ENCODE measurements at places on chromosomes 1 and 21.

- DNase-seq, result no peak
Observed at GRCh38 chr21:32132881-32133280, 146.0 kb downstream of the MIS18A start.

DNA sequence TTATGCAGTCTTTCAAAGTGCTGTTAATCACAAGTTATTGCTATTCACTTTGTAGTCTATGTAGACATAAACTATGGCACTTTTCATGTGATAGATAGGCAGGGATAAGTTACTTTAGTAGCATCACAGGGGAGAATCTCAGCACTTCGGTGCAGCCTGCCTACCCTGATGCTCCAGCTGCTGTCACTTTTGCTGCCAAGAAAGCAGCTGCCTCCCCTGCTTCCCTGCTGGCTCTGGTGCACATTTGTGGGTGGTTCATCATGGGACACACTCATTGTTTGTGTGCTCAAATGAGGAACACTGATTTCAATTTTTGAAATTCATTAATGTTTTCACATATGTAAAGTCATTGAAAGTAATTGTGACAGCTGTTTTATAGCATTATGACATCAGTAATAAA, 272.6 kb downstream of the S1PR1 start:
- DNase-seq, result no peak

GRCh38 chr1:30409476-30410152, 313.8 kb downstream of the MATN1 start:
- no peak for DNase-seq

GRCh38 chr1:176989023-176989422, 175.5 kb downstream of the ASTN1 start:
- DNase-seq, result no peak

GRCh38 chr21:26752849-26753248, 92.4 kb downstream of the ADAMTS1 start:
- DNase-seq, result no peak

DNA sequence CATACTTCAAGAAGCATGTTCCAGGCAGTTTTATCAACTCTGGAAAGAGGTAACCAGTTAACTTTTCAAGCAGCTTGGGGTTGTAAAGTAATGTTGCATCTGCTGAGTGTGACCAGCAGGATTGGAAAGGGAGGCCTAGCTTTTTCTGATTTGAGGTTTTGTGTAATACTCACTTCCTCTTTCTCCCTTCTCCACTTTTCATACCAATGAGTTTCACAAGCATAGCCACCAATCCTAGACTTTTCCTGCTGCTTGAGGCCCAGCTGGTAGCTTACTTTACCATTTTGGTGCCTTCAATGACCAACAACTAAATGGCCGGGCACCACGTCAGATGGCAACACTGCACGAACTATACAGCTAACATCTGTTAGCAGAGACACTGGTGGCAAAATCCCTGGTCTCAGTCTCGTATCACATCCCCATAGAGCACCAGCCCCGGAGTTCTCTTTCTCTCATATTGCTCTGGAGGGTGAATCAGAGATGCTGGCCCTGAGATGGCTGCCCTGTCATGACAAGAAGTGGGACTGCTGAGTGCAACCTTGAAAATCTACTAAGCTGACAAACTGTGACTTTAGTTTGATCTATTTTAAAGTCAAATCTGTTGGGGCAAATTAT, 14.8 kb upstream of the GPR88 start:
- DNase-seq, result no peak

DNA sequence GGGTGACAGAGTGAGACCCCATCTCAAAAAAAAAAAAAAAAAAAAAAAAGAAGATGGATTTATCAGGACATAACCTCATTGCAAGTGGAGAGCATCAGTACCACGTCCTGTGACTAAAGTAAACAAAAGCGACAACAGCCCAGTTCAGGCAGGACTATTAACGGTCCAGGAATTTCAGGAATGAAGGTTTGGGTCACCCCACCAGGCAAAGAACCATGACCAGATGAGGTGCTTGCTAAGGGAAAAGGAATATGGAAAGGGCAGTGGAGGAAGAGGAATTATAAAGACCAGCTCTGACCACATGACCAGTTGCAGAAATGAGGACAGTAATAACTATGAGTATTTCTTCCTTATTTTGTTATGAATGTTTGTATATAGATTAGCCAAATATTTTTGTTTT, 35.4 kb upstream of the EIF4G3 start:
- no peak for DNase-seq

- DNase-seq, result no peak
Observed at GRCh38 chr1:234397732-234398131, 24.5 kb downstream of the COA6 start.

DNA sequence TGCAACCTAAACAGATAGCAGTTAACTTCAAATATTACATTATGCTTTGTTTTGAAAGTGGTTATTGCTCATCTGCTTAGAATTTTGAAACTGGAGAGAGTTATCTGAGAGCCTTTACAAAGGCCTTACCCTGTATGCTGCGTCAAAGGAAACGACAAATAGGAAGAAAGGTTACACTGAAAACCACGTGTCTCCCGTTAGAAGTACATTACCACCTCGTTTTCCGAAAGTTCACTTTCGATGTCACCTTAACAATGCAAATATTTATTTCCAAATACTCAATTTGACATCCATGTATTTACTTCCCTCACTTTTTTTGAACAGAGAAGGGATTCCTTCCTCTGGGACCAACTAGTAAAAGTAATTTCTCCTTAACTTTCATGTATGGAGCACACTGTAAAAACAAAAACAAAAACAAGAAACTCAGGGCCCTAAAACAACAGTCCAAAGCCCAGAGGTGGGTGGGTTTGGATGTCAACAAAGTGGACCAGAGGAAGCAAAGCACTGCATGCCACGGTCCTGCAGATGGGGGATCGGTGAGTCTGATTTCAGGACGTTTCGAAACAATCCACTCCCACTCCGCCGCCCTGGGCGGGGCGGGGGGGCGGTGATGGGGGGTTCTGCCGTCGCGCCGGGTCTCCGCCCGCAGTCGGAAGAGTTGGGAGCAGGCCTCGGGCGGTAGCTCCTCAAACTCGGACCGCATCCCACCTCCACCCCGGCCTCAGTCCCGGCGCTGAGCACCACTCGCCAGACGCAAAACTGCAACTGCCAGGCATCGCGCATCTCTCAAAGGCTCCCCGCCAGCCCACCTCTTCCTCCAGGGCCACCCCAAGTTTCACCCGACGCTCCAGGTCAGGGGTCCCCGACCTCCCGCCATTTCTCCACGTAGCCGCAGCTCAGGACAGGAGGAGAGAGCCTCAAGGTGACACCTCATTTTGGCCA, 841 bp downstream of the ADSS2 start:
- peak; percentile 23 for DNase-seq

GRCh38 chr1:64875606-64876005, 90.7 kb downstream of the JAK1 start:
- DNase-seq, result no peak

GRCh38 chr1:26686795-26687194, 9.0 kb upstream of the ARID1A start:
- no peak for DNase-seq

DNA sequence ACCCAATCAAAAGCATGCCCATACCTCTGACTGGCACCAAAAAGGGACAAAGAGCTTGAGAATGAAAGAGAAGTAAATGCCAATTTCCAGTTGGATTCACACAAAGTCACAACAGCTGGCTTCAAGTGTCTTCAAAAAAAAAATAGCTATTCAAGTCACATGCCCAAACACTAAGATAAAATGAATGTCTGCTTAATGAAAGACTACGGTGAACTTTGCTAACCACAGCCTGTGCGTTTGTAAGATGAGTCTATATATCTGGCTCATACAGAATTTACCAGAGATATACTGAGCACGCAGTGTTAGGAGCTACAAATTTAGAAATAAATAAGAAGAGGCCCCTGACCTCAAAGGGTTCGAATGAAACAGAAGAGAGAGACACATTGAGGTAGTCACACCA, 73.2 kb downstream of the DAB1 start:
- DNase-seq, result no peak

GRCh38 chr1:24591781-24592180, 35.9 kb downstream of the NCMAP start:
- no peak for DNase-seq

- no peak for DNase-seq
Observed at GRCh38 chr1:21539933-21540332, 30.7 kb downstream of the ALPL start.

- no peak for DNase-seq
Observed at GRCh38 chr21:41764558-41765419, 2.1 kb downstream of the RIPK4 start.

DNA sequence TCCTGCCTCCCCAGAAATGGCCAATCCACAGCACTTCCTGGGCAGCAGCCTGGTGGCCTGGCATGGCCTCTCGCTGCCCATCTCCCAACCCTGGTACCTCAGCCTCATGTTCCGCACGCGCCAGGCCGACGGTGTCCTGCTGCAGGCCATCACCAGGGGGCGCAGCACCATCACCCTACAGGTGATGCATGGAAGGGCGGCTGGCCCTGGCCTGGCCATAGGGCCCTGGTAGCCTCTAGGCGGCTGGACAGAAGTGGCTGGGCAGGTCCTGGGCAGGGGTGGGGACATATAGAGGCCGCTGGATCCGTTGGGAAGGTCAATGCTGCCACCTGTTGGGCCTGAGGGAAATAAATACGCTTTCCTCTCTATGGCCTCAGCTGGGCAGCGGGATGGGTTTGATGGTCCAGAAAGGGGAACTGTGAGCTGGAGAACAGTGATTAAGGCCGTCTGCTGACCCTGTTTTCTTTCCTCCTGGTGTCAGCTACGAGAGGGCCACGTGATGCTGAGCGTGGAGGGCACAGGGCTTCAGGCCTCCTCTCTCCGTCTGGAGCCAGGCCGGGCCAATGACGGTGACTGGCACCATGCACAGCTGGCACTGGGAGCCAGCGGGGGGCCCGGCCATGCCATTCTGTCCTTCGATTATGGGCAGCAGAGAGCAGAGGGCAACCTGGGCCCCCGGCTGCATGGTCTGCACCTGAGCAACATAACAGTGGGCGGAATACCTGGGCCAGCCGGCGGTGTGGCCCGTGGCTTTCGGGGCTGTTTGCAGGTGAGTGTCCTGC, 14.4 kb downstream of the CELSR2 start:
- peak; percentile 54 for DNase-seq

- DNase-seq, result no peak
Observed at GRCh38 chr1:118104951-118105350, 80.1 kb downstream of the SPAG17 start.

GRCh38 chr21:14864211-14865021, 200.4 kb downstream of the NRIP1 start:
- DNase-seq, result no peak

- no peak for DNase-seq
Observed at GRCh38 chr1:45097944-45098343, 85.9 kb downstream of the UROD start.

DNA sequence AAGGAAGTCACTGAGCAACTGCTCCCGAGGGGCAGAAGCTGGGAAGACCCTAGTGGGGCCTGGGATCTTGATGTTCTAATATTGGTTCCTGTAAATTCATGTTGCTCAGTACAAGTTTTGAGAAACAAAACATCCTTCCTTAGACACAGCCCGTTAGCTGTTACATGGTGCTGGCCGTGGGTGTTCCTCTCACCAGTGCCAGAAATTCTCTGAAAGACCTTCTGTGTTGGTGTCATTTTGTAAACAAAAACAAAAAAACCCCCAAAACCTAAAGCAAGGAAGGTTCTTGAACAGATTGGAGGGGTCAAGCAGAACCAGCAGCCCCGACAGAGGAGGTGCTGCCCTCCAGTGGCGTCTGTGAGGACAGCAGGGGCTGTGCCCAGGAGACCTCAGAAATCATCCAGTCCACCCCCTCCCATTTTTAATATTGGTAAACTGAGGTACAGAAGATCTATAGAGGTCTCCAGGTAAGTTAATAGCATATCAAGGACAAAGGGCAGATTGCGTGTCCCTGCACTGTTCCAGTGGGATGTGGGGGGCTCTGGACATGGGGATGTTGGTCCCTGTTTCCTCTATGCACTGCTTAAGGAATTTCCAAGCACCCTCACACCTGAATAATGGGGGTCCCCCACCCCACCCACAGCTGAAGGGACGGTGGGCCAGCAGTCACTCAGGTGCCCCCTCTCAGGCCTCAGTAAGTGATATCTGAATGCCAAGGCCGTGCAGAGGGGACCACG, 38.2 kb downstream of the SLC2A7 start:
- peak; percentile 35 for DNase-seq

- no peak for DNase-seq
Observed at GRCh38 chr1:37861151-37861550, 1.8 kb upstream of the MTF1 start.

- DNase-seq, result no peak
Observed at GRCh38 chr1:11144570-11145256, 44.4 kb upstream of the ANGPTL7 start.

- DNase-seq, result no peak
Observed at GRCh38 chr1:101178688-101179491, 57.9 kb upstream of the S1PR1 start.

DNA sequence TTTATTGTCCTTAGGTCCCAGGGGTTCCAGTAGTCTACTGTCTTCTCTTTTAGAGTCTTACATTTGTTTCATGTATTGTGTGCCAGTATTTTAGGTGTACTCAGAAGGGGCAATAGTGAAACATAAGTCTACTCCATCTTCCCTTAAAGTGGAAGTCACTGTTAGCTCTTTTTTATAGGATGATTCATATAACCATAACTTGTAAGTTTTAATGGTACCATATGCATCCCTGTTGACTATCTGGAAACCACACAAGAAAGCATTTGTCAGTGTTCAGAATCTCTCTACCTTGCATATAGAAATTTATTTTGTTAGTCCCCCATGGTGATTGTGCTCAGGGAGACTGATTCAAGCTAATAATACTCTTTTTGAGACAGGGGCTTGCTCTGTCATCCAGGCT, 149.9 kb downstream of the HS2ST1 start:
- no peak for DNase-seq

GRCh38 chr1:31218705-31219104, 21.0 kb downstream of the NKAIN1 start:
- DNase-seq, result no peak

- DNase-seq, result no peak
Observed at GRCh38 chr1:201774224-201774982, 54.6 kb upstream of the IPO9 start.

DNA sequence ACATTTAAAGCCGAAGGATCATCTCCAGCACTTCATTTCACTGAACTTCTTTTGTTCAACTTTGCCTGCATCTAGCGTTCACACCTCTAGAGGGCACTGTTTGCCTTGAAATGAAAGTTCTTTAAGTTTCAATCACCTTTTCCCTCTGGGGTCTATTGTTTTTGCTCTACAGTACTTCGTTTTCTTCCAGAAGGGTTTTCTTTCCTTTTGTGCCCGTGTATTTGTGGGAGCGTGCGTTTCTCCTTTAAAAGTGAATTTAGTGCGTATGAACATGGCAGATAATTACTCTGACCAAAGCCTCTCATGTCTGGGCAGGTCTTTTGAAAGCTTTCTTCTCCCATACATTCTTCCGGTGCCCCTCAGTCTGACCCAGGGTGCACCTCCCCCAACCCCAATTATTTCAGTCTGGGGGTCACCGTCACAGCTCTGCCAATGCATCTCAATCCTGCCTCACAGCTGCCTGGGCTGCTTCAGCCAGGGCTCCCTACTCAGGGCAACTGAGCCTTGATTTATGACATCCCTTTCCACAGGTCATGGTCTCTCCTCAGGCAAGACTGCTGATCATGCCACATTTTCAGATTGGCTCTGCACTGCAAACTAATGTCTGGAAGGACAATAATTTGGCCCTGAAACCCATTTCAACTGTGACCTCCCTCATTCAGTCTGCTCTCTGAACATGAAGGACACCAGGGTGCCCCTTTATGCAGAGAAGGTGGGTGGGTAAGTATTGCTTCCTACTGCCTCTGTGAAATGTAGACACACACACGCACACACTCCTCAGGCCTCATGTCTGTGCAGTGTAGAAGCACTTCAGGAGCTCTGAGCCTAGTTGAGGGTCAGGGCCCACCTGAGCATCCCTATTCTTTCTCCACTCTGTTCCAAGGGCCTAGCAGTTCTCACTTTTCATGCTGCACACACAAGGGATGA, 88.6 kb downstream of the NUF2 start:
- DNase-seq, result no peak
